ENCODE measurements at places on chromosomes 1 and 21. TPM values are rescaled to one million over a fixed set of nuclear protein-coding genes. Genes with fewer than 3 reads are reported as not detected.

Gene OR10K1
- total RNA-seq: not detected

Gene LHX8
- not detected for total RNA-seq

Gene TMEM200B
- 4.3 TPM for total RNA-seq

Gene LIPI
- total RNA-seq: not detected

Gene GBP6
- 0.55 TPM for total RNA-seq

Gene SLAMF7
- total RNA-seq: 8.0 TPM

Gene RAB3B
- total RNA-seq: 5.3 TPM

Gene FCN3
- 1.0 TPM for total RNA-seq

Gene B3GALT2
- total RNA-seq: 0.58 TPM

Measured in lower leg skin (tissue), 4 donors.